ENCODE measurements at places on chromosomes 12 and 14. TPM values are rescaled to one million over a fixed set of nuclear protein-coding genes. Genes with fewer than 3 reads are reported as not detected.

Gene APOF
- not detected for total RNA-seq

Gene PKP2
- 0.38 TPM for total RNA-seq

Gene MGP
- 47.7 TPM for total RNA-seq

Gene ACOT2
- total RNA-seq = 30.2 TPM

Gene MCRS1
- total RNA-seq = 61.3 TPM

Gene IL26
- total RNA-seq = under 0.01 TPM

Gene C14orf180
- not detected for total RNA-seq

Gene SLC10A1
- not detected for total RNA-seq

Gene LBHD2
- total RNA-seq = not detected

Gene ALKBH2
- 20.3 TPM for total RNA-seq

Gene AICDA
- not detected for total RNA-seq

Gene LRRC43
- total RNA-seq = 0.38 TPM

Gene KITLG
- total RNA-seq = 51.6 TPM

Gene FGF6
- not detected for total RNA-seq

Gene ATL1
- total RNA-seq = 8.5 TPM

Gene MIPOL1
- total RNA-seq = 5.9 TPM

Gene RIMBP2
- total RNA-seq = under 0.01 TPM

Gene HEBP1
- 10.0 TPM for total RNA-seq

Gene MYO1H
- not detected for total RNA-seq

Gene NINJ2
- 0.28 TPM for total RNA-seq

Gene SCYL2
- 39.3 TPM for total RNA-seq

Gene SMIM41
- not detected for total RNA-seq

Gene CACNA1C
- 5.9 TPM for total RNA-seq

Gene LHX5
- total RNA-seq = not detected
